ENCODE measurements at places on chromosomes 11 and 22.

DNA sequence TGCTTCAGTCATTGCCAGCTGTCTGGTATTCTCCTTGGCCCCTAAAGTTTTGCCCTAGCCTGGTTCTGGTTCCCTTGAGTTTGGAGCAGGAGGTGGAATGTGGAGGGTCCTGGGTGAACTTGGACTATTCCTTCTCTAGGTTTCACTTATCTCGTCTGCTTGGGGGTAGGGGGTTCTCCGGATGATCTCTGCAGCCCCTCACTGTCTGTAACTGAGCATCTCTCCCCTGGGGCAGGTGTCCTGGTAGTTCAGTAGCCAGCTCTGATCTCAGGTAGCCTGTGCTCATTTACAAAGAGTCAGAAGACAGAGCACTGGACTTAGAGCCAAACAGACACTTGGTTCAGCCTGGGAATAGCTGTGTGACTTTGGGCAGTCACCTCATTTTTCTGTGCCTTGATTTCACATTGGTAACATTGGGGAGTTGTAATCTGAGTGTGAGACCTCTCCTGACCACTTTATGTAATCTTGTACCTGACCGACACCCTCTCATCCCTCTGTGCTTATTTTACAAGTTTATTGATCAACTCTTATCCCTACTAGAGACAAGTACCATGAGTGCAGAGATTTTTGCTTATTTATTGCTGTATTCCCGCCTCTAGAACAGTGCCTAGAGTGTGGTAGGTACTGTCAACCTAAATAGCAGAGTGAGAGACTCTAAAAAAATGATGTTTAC is 804 bp downstream of the CCDC134 start:
- no peak for DNase-seq

DNA sequence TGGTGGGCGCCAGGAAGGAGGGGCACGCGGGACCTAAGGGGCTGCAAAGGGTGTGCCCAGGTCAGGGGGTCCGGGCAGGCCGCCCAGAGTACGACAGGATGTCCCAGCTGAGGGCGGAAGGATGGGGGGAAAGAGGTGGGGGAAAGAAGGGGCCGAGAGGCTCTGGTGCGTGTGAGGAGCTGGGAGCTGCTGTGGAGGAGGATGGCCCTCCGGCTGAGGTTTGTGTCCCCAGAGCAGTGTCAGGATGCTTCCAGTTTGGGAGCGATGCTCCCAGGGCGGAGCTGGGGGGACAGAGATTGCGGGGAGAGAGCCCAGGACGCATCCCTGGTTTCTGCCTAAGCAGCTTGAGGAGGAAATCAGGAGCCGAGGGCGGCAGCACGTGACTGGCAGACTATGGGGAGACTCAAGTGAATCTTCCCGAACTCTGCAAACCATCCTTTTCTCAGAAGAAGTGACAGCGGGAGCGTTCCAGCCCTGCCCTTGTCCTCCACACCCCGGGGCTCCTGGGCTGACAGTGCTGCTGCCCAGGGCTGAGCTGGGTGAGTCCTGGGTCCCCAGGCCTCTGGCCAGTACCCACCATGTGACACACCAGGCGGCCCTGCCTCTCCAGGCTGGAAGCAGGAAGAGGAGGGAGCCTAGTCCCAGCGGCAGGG is 19.7 kb upstream of the TTLL12 start:
- no peak for DNase-seq

DNA sequence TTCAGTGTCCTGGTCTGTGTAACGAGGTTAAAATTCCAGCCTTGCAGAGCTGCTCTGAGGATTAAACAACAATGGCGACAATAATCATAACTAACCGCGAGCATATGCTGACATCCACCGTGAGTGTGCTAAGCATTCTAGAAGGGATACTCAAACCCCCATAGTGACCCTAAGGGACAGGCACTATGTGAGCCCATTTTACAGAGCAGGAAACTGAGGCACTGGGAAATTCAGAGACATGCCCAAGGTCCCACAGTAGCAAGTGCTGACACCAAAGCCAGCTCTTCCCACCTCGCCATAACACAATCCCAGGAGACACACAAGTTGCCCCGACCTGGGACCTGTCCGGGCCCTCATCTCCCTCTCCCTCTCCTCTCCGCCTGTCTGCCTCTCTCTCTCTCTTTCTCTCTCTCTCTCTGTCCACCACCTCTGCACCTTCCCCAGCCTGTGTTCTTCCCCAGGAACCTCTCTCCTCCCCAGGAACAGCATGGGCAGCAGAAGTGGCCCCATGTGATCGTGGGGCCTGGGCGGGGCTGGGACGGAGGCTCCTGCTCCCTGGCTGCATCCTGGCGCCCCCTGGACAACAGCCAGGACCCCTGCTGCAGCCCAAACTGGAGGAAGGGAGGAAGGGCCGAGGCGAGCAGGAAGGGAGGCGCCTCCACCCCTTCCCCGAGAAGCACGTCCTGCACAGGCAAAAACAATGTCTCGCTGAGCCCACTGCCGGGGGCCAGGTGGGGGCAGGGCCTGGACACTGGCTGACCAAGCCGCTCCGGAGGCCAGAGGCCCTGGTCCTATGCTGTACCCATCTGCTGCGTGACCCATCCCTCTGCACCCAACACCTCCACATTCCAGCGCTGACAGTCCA is 14.8 kb upstream of the MFNG start:
- no peak for DNase-seq

- DNase-seq: peak; percentile 21
These were observed 35.4 kb upstream of the AMOTL1 start for GRCh38 chr11:94732617-94733281.

GRCh38 chr22:30717952-30718351 is 23.3 kb downstream of the OSBP2 start:
- DNase-seq: no peak
